Fibroblast of skin of left biceps (primary cell): ENCODE measurements at places on chromosomes 1 and 21.

- no peak for DNase-seq
These were observed 8.0 kb upstream of the THEMIS2 start for GRCh38 chr1:27864264-27864895.

DNA sequence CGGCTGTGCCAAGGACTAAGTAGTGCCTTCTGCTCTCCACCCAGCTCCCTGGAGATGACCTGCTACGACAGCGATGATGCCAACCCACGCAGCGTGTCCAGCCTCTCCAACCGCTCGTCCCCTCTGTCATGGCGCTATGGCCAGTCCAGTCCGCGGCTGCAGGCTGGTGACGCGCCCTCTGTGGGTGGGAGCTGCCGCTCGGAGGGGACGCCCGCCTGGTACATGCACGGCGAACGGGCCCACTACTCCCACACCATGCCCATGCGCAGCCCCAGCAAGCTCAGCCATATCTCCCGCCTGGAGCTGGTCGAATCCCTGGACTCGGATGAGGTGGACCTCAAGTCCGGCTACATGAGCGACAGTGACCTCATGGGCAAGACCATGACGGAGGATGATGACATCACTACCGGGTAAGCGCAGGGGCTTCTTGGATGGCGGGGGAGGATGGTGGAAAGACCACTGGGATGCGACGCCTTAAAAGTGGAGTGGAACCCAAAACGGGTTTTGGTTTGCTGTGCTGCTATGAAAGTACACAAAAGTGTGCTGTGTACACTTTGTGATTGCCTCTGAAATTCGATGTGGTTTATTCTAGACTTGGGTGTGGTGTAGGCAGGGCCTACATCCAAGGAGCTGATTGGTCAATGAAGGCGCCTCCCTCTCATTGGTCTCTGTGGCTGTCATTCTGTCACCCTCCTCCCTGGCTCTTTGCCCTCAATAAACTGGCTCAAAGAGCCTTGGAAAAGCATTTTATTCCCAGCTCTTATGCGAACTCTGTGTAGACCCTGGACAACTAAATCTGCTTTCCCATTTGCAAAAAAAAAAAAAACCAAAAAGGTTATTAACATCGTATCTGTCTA lies 110.4 kb upstream of the IPO9 start:
- no peak for DNase-seq

GRCh38 chr1:42552636-42553035 lies 89.5 kb downstream of the CCDC30 start:
- no peak for DNase-seq

DNA sequence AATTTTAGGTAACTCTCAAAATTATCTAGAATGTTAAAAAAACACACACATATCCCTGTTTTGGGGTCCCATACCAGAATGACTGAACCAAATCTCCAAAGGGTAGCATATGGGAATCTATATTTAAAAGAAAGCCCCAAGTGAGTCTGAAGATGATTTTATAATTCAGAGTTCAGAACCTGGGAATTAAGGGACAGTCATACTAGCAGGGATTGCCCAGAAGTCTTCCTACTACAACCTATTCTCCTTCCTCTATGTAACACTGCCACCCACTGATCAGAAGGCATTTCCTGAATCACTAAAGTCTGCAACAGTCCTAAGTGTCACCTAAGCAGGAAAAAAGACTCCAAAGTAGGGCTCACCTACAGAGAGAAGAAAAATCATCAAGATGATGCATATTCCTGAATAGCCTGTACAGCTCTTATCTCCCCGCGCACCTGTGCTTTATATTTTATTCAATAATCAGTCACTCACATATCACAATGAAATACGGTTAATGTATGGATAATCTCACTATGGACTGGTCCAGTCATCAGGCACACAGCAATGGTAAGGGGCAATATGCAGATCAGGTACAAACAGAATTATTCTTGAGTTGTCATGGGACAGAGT lies 4.9 kb downstream of the RGS1 start:
- no peak for DNase-seq

DNA sequence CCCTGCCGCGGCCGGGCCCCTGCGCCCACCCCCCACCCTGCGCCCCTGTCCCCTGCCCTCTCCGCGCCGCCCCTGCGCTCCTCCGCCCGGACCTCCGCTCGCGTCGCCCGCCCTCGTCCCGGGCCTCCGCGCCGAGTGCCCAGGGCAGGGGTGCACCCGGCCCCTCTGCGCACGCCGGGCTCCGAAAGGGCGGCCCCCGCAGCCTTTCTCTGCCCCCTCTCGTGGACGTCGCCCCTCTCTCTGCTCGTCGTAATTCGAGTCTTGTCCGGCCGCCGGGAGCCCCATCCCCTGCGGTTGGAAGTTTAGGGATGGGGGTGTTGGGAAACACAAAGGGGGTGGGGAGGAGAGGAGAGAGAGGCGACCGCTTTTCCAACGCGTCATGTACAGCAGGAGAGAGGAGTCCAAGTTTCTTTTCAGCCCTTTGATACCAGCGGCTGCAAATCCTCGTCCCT lies 407 bp downstream of the GALNT2 start:
- DNase-seq: no peak

DNA sequence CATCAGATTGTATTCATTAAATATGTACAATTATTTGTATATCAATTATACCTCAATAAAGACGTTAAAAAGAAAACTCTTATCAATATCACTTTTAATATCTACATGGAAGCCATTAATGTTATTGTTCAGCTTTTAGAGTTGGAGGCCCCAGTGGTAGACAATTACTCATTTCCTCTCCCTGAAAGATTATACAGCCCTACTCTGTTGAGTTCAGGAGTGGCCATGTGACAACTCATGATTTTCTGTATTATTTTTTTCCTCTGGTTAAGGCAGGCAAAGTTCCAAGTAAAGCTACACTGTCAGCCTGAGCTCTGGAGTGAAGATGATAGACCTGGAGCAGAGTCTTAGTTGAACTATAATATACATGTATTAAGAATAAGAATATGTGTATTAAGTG lies 247.9 kb upstream of the B3GALT2 start:
- DNase-seq: no peak
